ENCODE measurements at places on chromosomes 11 and 22.

DNA sequence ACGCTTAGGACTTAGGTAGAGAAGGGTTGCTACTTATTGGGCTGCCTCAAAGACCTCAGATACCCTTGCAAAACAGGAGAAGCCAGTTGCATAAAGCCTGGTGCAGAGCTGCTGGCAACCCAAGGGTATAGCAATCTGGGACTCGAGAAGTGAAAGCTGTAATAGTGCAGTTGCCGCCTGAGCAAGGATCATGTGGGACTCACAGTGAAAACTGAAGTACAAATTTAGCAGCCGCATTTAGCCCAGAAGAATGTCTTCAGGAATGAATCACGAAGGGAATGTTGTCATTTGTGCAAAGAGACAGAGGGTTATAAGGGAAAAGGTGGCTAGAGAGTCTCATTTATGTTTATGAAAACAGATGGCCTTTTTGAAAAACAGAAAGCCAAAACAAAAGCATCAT is 267.2 kb downstream of the TENM4 start:
- DNase-seq = no peak

DNA sequence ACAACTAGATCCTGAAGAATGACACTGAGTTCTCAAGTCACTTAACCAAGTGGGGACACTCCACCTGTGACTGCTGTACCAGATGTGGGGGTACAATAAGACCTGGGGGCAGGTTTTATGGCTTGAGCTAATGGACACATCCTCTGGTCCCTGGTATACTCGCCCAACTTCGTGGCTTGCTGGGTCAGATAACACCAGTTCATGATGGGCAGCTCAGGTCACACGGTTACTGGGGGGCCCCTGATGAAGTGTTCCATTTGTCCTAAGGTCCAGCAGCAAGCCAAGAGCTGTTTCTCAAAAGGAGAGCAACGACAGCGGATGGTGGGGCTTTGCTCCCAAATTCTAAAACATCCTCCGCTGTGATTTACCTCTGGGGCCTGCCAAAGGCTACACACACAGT is 1368.4 kb downstream of the BRD1 start:
- no peak for DNase-seq

- peak; percentile 60 for DNase-seq
Measured at GRCh38 chr11:12109591-12110196, 696 bp upstream of the MICAL2 start.

DNA sequence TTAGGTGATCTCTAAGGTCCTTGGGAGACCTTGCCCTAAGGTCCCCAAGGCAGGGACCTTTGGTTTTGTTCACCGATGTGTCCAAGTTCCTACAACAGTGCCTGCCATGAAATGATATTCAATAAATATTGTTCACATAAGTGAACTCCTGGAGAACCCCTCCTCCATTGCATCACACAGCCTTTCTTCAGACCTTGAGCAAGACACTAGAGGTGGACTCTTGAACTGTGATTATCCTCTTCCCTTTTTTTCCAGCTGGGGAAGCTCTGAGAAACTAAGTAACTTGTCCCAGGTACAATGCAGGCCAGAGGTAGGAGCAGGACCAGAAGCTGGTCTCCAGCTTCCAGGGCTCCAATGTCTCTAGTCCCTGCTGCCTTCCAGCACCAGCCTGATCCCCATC is 76.6 kb upstream of the LMO1 start:
- no peak for DNase-seq

DNA sequence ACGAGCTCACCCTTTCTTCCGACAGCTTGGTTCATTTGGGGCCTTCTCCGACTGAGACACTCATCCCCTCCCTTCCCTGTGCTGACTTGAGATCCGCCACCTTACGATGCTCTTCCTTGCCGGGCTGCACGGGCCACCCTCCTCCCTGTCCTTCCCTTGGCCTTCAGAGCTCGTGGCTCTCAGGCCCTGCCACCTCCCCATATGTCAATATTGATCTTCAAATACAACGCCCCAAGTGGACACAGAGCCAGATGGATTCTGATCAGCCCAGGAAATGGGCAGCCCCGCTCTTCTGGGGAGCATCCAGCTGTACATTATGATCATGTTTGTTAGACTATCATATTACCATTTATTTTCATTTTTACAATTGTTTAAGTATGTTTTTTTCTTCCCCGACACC is 812.8 kb downstream of the TBC1D22A start:
- DNase-seq = no peak

- DNase-seq = no peak
Measured at GRCh38 chr11:82521427-82521826, 212.2 kb downstream of the FAM181B start.

DNA sequence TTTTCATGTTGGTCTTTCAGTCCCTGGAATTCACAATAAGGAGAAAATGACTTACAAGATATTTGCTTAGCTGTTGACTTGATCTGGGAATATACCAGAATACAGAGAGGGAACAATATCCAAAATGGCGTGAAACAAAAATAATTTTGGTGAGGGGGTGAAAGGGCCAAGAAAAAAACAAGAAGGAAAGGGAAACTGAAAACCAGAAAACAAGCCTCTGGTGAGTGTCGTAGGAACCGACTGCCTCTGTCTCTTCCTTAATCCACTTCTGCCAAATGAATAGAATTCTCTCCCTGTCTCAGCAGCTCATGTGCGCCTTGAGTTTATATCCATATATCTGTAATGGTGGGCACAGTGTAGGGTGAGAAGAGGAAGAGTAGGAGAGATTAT is 367.6 kb downstream of the ETS1 start:
- no peak for DNase-seq

DNA sequence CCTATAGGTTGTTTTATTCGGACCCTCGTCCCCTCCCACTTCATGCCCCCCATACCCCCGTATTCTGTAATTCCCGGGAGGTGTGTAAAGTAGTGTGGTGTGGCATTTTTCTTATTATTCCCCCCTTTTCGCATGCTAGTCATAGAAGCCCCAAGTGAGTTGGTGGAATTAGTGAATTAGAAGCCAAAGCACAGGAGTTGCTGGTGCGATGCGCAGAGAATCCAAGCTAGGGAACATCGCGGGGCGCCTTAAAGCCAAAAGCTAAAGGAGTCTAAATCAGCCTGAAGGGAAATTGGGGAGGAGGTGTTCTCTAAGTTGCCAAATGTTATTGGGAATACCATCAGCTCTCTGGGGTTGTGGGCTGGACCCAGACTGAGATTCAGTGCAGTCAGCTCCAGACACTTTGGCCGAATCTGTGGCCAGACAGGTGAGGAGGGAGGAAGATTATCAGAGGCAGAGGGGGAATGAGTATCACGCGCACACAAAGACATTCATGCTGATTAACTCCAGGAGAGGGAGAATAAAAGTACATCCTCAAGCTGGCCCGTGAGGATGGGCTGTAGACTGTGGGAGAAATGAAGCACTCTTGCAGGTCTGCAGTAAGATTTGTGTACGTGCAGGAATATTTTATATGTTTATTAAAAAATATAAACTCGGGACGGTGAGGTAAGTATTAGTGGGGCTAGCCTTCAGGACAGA is 102.8 kb upstream of the HSD17B12 start:
- no peak for DNase-seq
